RKO (cell line): ENCODE measurements at places on chromosomes 11 and 22.

GRCh38 chr11:121892863-121893262, 223.2 kb downstream of the BLID start:
- DNase-seq, result no peak

DNA sequence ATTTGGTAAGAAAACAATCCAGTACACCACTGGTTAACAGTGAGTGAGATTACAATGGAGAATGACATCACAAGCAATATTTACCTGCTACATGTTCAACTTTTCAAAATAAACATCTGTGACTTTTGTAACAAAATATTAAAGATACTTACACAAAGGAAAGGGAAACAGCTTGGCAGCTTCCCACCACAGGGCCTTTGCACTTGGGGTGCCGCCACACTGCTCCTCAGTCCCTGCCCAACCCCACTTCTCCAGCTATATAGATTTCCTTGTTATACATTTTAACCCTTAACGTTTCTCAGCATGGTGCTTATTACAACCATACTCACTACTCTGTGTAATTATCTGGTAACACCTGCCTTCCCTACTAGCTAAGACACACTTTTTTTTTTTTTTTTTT, 10.9 kb downstream of the KMT5B start:
- DNase-seq, result no peak

DNA sequence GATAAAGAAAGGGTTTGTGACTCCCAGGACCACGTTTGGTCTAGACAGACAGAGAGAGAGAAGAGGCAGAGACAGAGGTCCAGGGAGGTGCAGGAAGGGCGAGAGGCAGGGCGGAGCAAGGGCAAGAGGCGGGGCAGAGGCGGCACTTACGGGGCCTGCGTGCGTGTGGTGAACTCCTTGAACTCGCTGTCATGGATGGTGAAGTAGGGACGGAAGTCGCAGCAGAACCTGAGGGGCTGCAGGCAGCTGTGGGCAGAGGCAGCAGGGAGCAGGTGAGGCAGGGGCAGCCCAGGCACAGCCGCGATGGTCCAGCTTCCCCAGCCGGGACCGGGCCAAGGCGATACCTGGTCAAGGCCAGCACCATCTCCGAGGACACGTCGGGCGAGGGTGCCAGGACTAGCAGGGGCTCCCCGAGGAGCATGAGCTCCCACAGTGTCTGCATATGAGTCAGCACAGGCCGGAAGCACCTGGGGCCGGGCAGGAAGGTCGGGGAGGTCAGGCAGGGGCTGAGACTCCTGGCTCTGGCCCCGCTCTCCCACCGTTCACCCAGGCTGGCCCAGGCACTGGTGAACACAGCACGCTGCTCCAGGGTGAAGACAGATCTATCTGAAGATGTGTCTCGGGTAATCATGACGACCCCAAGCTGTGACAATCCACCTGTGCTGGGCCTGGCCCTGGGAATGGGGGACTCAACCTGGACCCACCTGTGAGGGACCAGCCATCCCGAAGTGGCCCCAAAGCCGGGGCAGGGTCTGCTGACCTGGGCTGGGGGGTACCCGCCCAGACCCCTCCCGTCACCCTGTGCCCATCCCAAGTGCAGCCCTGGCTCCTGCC, 7.2 kb upstream of the PLXNB2 start:
- no peak for DNase-seq

DNA sequence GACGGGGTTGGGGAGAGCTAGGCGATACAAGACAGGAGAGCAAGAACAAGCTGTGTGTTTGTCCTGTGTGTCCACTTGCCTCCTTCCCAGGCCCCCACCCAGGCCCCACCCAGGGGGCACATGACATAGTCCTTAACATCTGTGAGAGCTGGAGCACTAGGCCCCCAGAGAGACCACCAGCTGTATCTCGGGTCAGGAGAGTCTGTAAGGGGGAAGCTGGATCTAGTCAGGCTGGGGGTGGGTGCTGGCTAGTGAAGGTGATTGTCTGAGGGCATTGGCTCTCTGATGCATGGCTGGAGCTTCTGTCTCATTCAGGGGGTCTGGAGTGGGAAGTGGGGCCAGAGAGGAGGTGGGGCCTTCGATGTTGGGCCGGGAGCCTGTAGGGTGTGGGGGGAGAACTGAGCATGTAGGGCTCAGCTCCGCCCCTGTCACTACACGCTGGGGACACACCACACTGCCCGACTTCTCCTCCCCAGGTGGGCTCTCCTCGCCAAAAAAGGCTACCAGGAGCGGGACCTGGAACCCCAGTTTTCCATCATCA, 571 bp downstream of the P2RX6 start:
- DNase-seq, result no peak

DNA sequence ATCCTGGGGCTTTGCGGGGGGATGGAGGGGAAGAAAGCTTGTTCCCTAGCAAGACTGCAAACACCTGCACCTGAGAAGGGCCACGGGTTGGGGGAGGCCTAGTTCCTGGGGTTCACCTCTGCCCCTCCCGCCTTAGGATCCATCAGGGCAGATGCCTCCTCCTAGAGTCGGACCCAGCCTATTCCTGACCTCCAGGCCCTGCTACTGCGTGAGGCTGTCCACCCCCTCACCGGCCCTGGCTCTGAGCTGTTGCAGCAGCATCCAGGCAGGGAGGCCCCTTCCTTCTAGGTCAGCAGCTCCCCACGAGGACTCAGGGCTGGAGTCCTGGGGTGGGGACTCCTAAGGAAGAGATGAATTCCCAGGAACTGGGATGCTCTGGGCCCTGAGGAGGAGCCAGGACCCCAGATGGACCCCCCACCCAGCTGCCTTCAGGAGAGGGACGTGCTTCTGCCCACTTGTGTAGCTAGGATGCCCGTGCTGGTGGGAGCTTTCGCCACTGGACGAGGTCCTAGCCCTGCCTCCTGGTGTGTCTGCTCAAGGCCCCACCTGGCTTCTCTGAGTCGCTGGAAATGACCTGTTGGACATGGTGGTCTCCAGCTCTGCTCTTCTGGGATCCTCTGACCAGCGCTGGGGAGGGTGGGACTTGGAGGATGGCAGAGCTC, 10.3 kb downstream of the MRGPRF start:
- DNase-seq, result no peak

- DNase-seq, result no peak
Observed at GRCh38 chr22:45061332-45061731, 51.5 kb upstream of the PHF21B start.

DNA sequence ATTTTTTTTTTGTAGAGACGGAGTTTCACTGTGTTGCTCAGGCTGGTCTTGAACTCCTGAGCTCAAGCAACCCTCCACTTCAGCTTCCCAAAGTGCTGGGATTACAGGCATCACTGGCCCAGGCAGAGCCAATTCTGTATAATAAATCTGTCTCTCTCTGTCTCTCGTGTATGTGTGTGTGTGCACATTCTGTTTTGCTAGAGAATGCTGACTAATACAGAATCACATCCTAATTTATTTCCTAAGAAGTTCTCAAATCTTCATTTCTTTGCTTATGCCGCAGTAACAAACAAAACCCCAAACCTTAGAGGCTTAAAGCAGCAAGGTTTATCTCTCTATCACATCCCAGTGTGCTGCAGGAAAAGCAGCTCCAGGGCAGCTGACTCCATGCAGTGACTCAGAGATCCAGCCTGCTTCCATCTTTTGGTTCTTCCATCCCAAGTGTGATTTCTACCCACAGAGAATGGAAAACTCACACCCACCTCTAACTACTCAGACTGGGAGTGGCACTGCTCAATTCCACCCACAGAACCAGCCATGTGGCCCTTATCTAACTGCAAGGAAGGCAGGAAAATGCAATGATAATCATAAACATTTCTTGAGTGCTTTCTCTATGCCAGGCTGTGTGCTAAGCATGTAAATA, 35.1 kb upstream of the LRRC10B start:
- DNase-seq, result no peak

- no peak for DNase-seq
Observed at GRCh38 chr11:7170431-7170830, 81.3 kb upstream of the SYT9 start.

- DNase-seq, result no peak
Observed at GRCh38 chr11:115963156-115963555, 458.9 kb upstream of the CADM1 start.

DNA sequence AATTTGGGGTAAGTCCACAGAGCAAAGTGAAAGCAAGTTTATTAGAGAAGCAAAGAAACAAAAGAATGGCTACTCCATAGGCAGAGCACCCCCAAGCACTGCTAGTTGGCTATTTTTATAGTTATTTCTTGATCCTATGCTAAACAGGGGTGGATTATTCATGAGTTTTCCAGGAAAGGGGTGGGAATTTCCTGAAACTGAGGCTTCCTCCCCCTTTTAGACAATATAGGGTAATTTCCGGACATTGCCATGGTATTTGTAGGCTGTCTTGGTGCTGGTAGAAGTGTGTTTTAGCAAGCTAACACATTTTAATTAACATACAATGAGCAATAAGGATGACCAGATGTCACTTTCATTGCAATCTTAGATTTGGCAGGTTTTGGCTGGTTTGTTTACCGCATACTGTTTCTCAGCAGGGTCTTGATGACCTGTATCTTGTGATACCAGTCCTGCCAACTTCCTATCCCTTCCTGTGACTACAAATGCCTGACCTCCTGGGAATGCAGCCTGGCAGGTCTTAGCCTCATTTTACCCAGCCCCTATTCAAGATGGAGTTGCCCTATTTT, 937 bp upstream of the C1QTNF6 start:
- DNase-seq, result no peak

GRCh38 chr11:62560566-62561103, 13.1 kb downstream of the EEF1G start:
- DNase-seq, result peak; percentile 93

DNA sequence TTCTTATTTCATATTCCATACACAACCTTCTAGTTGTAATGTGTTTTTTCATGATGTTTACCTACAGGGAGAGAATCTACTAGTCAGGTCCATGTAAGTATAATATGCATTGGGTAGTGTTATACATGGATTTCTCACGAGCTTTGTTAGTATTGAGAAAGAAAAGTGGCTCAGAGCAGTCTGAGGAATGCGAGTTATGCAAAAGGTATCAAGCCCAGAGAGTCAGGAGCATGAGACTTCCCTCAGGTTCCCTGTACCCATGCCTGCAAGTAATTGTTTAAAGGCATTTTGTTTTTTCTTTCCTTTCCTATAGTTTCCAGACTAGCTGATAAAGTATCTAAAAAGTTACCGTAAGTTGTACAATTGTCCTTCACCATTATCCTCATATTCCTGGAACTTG, 66.1 kb downstream of the STK33 start:
- no peak for DNase-seq

DNA sequence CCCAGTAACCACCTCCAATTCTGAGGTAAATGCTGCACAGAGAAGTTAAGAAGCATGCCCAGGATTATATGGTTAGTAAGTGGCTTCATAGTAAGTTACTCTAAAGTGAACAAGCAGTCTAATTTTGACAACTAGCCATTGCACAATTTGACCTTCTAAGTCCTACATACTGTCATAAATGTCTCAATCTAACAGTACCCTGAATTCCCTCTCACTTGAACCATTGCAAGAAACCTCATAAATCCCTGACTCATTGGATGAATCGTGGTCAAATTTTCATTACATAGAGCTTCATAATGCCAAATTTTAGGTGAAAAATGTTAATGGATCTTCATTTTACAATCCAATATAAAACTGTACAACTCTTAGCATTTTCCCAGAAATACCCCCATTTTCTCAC, 217.3 kb upstream of the GRIA4 start:
- no peak for DNase-seq

DNA sequence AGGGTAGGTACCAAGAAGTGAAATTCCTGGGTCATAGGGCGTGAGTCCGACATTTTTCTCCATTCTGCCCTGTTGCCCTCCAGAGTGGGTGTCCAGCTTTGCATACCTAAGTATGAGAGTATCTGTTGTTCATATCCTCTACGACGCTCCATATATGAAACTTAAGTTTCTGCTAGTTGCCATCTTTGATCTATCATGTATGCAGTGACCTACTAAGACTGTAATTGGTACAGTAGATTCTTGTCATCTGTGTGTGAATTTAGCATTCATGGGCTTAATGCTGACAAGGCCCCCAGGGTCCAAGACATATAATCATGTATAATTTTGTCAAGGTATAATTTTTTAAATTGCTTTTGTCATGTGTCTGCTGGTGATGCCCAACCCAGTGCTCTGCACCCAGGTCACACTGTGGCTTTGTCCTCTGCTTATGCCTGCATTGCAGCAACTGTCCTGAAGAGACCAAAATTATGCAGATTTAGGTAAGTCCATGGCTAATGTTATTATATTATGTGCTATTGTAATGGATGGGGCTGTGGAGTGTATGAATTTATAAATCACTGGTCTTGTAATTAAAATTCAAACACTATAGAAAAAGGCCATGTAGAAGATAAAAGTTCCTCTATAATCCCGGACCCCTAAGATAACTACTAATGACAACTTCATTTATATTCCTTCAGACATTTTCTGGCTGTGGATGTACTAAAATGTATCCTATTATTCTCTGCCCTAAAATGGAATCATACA, 12.2 kb downstream of the NEAT1 start:
- no peak for DNase-seq

- no peak for DNase-seq
Observed at GRCh38 chr11:50333861-50334260, 301.2 kb downstream of the OR4C45 start.

DNA sequence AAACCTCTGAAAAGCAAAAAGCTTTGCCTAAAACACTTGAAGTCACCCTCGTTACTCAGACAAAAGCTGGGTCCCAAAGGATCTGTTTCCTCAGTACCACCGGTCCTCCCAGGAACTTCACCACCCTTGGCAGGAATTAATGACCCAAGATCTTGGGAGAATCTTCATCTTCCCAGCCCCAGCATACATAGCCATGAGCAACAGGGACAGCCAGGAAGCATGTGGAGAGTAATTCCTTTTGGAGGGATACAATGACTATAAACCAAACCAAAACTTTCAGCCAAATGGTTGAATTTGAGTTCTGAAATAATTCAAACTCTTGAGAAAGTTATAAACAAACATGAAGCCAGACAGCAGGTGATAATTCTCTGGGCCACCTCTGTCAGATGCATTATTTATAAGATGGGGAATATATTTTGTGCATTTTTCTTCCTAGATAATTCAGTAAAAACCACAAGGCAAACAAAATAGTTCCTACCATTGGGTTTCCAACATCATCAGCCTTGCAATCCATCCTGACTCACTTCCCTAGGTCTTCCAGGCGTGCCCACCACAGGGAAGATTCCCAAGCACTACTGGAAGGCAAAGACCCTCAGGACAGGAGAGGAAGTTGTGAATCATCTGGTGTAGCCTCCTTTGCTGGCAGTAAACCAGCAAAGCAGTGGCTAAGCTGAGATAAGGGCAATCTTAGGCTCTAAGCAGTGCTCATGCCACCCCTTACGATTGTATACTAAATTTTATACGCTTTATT, 71.7 kb upstream of the DRD2 start:
- no peak for DNase-seq

- no peak for DNase-seq
Observed at GRCh38 chr11:2980168-2980840, 11.8 kb downstream of the NAP1L4 start.

- no peak for DNase-seq
Observed at GRCh38 chr11:70873736-70874412, 378.5 kb downstream of the SHANK2 start.

DNA sequence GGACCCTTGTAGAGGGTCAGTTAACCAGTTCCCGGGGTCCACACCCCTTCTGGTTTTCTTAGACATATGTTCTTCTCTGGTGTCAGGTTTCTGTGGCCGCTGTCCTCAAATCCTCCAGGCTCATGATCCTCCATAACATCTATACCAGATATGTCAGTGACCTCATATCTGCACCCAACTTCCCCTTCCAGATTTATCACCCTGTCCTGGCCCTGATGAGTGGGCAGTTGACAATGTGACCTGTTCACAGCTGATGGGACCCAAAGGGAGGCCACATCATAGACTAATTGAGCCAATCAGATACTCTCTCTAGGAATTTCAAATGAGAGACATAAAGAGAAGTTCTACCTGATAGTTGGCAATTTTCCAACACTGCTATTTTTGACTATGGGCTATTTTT, 5.1 kb downstream of the DKK3 start:
- no peak for DNase-seq
